ENCODE measurements at places on chromosomes 13 and 19.

- DNase-seq = no peak
- H3K36me3 ChIP-seq = no peaks in the 10 kb centered on the region
- H3K4me1 ChIP-seq = no peaks in the 10 kb centered on the region
- H3K27ac ChIP-seq = no peak overlapping the region
- peaks cover 2% of the 10 kb centered on the region for H3K27me3 ChIP-seq
- no peak overlapping the region for H3K4me3 ChIP-seq
Observed at GRCh38 chr13:101488734-101489133, 36.3 kb downstream of the ITGBL1 start.

DNA sequence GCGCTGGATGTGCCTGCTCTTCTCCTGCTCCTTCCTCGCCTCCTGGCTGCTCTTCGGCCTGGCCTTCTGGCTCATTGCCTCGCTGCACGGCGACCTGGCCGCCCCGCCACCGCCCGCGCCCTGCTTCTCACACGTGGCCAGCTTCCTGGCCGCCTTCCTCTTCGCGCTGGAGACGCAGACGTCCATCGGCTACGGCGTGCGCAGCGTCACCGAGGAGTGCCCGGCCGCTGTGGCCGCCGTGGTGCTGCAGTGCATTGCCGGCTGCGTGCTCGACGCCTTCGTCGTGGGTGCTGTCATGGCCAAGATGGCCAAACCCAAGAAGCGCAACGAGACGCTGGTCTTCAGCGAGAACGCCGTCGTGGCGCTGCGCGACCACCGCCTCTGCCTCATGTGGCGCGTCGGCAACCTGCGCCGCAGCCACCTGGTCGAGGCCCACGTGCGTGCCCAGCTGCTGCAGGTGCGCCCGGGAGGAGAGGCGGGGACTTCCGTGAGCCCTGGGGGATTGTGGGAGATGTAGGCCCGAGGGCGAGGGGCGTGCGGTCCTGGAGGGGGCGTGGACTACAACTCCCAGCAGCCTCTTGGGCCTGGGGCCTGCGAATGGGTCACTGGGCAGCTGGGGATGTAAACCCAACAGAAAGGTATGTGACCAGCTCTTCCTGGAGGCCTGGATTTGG, 6.7 kb downstream of the KCNJ14 start:
- peaks cover 6% of the 10 kb centered on the region for H3K36me3 ChIP-seq
- DNase-seq = no peak
- H3K4me1 ChIP-seq = no peaks in the 10 kb centered on the region
- H3K27me3 ChIP-seq = no peaks in the 10 kb centered on the region
- no peak overlapping the region for H3K4me3 ChIP-seq
- H3K27ac ChIP-seq = no peak overlapping the region

DNA sequence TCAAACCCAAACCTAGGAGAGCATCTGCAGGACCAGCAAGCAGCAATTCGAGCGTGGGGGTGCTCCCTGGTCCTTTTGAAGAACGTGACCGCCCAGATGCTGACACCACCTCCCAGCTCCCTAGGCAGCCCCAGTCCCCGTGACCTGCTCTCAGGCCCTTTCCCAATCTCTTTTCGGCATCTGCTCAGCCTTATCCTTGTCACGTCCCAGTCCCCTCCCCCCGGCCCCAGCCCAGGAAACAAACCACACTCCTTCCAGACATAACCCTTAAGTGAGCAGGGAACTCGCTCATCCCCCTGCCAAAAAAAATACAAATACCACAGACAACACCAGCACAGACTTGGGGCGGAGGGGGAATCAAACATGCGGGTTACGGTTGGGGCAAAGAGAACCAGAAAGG, 3.3 kb downstream of the MLLT1 start:
- DNase-seq = no peak
- no peak overlapping the region for H3K4me3 ChIP-seq
- peaks cover 15% of the 10 kb centered on the region for H3K36me3 ChIP-seq
- H3K27ac ChIP-seq = peak overlapping the region; percentile 9
- H3K27me3 ChIP-seq = no peaks in the 10 kb centered on the region
- H3K4me1 ChIP-seq = peaks cover 26% of the 10 kb centered on the region

- H3K27ac ChIP-seq = no peak overlapping the region
- H3K27me3 ChIP-seq = no peaks in the 10 kb centered on the region
- no peaks in the 10 kb centered on the region for H3K4me1 ChIP-seq
- no peak for DNase-seq
- H3K4me3 ChIP-seq = no peak overlapping the region
Observed at GRCh38 chr13:71368336-71368735, 498.7 kb downstream of the DACH1 start.
